Bronchial epithelial cell (primary cell): ENCODE measurements at places on chromosomes 11 and 22.

GRCh38 chr22:37416827-37417226 is 10.5 kb downstream of the ELFN2 start:
- no peak for DNase-seq

DNA sequence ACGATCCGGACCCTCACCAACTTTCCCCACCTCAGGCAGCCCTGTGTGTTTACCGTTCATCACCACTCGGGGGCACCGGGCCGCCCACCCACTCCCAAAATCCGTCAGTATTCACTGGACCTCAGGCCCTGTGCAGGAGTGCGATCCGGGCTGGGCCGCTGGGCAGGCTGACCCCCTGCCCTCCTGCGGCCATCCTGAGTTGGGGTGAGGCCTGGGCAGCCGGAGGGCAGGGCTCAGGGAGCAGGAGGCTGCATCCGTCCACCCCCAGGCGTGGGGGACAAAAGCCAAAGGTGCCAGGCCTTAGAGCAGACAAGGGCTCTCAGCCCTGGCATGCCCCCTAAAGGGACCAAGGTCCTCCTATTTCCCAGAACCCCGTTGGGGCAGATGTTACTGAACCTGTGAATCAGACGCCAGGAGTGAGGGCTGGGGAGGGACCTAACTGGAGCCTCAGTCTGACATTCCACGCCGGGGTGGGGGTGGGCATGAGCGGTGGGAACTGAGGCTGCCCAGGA is 16.8 kb upstream of the TMEM191C start:
- no peak for DNase-seq

- DNase-seq: no peak
Measured at GRCh38 chr11:1842149-1843097, 3.6 kb downstream of the TNNI2 start.

GRCh38 chr11:42337786-42338455 is 878.5 kb upstream of the LRRC4C start:
- DNase-seq: no peak

DNA sequence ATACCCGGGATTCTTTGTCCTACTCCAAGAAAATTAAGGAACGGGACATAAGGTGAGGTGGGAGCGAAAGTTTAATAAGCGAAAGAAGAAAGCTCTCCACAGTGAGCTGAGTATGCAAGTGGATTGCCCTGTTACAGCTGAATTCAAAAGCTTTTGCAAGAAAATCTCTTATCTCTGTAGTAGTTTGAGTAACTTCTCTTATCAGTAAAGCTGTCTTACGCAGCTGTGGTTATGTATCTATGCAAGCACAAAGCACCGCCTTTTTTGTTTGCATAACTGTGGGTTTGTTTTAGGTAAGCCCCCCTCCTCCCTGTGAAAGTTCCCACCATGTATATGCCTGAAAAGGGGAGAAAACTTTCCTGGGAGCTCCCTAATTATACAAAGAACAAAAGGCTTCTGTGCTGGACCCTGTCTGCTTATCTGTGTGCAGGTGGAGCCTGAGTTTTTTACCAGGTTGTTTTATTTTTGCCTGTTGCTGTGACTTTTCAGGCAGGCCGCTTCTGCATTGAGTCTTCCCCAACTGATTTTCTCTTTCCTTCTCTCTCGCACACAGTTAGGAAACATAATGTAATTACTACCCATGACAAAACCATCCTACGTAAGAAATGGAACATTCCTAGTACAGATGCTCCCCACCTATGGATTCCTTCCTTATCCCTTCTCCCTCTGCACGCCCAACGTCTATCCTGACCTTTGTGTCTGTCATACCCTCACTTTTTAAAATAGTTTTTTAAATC is 837 bp upstream of the PLAAT5 start:
- no peak for DNase-seq

GRCh38 chr22:22193923-22194322 is 50.7 kb upstream of the VPREB1 start:
- DNase-seq: no peak

DNA sequence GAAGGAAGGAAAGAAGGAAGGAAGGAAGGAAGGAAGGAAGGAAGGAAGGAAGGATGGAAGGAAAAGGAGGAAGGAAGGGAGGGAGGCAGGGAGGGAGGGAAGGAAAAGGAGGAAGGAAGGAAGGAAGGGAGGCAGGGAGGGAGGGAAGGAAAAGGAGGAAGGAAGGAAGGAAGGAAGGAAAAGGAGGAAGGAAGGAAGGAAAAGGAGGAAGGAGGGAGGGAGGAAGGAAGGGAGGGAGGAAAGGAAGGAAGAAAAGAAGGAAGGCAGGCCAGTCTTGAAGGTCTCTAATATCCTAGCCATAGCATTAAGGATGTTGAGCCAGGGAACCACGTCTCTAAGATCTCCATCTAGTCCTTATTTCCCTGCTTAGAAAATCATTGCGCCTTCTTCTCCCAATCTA is 78.8 kb downstream of the TMPRSS5 start:
- DNase-seq: no peak

DNA sequence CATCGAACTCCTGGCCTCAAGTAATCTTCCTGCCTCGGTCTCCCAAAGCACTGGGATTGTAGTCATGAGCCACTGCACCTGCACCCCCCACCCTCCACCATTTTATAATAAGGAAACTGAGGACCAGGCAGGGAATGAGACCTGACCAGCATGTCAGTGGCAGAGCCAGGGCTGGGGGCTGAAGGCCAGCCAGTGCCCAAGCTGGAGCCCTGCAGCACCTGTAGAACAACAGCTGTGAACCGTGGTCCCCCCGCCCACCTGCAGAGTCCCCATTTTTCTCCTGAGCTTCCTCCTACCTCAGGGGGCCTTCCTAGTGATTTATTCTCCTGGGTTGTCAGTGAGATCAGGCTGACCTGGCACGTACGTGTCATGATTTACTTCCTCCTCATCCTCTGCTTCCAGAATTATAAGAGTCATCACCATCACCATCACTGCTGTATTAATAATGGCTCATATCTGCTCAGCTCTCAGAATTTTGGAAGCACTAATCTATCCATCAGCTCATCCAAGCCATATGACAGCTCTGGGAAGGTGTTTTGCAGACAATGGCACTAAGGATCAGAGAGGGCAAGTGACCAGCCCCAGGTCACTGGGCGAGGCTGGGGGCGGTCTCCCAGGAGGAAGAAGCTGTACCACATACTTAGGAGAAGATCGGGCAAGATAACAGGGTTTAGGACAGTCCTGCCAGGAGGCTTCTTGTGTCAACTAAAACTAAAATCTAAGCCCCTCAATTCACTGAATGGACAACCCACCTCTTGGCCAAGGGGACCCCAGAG is 5.5 kb upstream of the SLCO2B1 start:
- DNase-seq: no peak

DNA sequence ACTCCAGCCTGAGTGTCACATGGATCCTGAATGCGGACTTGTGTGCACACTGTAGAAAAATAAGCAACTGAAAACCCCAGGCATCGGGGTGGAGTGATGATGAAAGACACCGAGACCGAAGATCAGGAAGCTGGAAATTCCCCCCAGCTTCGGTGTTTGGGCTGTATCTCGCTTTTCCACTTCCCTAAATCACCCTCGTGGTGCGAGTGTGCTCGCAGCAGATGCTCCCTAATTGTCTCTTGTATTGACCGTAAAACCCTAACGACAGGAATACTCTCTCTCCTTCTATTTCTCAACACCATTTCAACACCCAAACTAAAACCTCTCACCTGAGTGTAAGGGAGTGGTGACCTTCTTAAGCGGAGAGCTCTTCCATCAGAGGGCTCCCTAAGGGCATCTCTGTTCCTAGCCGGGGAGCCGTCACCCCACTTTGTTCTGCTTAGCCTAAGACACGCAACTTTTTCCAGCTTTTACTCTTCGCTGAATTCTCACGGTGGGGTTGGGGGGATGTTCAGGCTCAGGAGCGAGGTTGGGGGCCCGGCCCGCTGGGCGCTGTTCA is 635 bp upstream of the GRK3 start:
- peak; percentile 20 for DNase-seq

- no peak for DNase-seq
Measured at GRCh38 chr11:90947930-90948329, 725.1 kb upstream of the CHORDC1 start.

DNA sequence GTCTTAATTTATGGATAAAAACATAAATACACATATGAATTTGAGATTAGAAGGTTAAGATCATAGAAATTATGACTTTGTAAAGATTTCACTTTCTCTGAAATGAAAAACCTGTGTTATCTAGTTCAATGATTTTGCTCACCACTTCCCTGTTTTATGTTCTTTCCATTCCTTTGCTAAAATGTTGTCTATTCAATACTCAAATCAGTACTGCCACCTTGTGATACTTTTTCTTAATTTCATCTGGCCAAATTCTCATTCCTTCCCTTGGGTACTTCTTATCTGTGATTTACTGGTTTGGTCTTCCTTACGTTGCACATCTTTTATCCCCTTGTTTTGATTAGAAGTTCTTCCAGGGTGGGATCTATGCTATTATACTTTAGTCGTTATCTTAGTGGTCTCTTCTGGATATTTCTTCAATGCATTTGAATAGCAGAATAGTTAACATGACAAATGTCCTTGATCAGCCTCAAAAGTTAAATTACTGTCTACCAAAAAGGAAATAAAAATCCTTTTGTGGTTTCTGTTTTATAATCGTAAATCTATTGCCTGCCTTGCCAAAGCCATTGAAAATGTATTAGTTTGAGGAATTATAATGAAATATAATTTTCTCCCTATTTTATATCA is 197.0 kb downstream of the PGR start:
- DNase-seq: peak; percentile 48

GRCh38 chr11:69145050-69145380 is 10.7 kb upstream of the SMIM38 start:
- no peak for DNase-seq

DNA sequence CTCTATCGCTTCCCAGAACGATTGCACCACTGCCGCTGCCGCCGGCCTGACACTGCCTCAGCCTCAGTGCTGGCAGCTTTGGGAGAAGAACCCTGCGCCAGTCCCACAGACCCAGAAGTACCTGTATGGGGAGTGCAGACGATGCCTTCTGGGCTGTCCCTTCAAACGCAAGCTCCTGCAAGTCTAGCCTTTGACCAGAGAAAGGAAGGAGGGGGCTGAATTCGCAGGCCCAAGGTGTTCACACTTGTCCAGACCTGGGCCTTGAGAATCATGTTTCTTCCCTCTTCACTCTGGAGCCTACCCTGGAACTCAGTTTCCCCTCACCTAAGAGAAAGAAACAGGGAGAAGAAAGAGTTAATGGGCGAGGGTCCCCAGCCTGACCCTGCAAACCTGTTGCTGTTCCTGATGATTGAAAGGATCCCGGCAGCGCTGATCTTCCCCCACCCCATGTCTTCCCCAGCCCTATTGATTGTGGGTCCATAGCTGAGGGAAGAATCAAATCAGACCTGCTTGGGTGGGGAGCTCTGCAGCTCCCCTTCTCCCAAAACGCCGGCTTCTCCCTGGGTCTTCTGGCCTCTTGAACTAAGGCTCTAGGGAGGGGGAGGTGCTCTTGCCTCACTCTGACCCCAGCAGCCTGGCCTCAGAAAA is 786 bp upstream of the MCAM start:
- peak; percentile 80 for DNase-seq

GRCh38 chr11:129234978-129235377 is 42.9 kb upstream of the ARHGAP32 start:
- DNase-seq: no peak

DNA sequence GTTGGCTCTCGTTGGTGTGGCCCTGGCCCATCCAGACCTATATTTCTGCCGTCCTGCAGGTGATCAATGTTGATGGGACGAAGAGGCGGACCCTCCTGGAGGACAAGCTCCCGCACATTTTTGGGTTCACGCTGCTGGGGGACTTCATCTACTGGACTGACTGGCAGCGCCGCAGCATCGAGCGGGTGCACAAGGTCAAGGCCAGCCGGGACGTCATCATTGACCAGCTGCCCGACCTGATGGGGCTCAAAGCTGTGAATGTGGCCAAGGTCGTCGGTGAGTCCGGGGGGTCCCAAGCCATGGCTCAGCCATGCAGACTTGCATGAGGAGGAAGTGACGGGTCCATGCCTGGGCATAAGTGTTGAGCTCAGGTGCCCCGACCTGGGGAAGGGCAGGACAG is 57.1 kb upstream of the PPP6R3 start:
- DNase-seq: no peak

GRCh38 chr22:27796829-27797519 is 4.6 kb downstream of the MN1 start:
- no peak for DNase-seq

GRCh38 chr11:72621008-72621610 is 53.1 kb downstream of the PDE2A start:
- no peak for DNase-seq

DNA sequence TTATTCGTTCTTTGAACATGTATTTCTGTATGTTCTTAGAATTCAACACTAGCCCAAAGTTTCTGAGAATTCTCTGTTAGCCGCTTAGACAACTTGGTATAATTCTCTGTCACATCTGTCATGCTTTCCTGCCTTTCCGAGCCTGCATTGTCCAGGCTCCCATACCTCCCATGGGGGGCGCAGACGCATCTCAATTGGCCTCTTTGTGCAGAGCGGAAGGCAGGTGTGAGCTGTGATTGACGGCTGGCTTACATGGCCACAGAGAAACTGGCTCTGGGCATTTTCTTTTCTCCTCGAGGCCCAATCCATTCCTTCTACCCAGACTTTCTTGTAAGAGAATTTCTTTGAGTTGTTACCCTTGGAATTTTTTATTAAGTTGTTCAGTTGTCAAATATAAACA is 132.7 kb upstream of the SESN3 start:
- DNase-seq: no peak

DNA sequence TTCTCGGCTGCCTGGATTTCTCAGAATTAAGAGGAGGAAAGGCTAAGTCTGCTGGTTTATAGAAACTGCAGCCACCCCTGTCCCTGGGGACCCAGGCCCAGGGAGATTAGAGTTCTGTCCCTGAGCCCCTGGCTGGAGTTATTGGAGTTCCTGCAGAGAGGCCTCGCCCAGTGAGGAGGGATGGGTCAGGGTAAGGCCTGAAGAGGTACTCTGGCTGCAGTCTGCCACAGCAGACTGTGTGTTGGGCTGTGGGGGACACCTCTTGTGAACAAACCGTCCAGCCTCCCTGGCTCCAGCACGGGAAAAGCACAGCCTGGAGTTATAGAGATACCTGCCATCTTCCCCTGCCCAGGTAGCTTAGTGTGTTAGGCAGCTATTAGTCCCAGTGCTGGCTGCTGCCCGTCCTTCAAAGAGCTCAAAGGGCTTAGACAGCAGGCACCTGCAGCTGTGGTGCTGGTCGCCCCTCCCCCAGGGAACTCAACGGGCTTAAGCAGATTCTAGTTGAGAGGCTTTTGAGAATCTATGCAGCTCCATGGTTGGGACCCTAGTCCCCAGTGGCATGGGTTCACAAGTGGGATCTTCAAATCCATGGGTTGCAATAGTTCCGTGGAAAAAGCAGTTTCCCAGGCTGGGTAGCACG is 36.6 kb upstream of the MUC15 start:
- DNase-seq: no peak

GRCh38 chr22:20581503-20582170 is 74.2 kb downstream of the MED15 start:
- DNase-seq: no peak
